ENCODE measurements at places on chromosomes 11 and 22.
A peak's percentile ranks its signal among the peaks of the same experiment; 100 is the strongest.

- DNase-seq, result no peak
Measured at GRCh38 chr22:49365910-49366309, 461.8 kb downstream of the BRD1 start.

DNA sequence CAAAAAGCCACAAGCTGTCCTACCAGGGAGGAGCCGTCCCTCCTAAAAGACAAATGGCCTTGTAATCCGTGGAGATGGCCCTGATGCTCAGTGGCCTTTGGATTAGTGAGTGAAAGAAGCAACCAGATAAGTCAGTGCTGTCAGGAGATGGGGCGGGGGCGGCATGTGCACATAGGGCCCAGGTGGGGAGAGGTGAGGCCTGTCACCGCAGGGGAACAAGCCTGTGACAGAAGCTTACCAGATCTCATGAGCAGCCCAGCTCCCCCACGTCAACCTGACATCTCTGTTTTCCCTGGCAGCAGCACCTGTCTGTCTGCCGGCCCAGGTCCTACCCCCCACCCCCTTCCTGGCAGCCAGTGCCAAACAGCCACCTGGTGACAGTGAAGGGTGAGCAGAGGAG, 162.6 kb downstream of the BUD13 start:
- DNase-seq, result no peak

DNA sequence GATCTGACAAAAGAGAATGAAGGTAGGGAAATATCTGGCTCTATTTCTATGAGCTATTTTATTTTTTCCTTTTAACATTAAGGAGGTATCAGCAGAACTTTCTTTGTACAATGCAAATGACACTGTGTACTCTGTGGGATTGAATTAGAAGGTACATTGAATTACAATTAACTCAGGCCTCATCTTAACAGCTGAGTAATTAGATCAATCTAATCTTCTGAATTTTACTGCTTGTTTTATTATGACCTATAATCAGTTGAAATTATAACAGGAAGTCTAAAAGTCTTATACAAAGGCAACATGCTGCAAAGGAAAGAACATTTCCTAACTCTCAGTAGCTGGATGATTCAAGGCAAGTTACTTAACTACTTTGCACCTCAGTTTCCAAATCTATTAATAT, 69.8 kb downstream of the RELT start:
- DNase-seq, result no peak

- DNase-seq, result no peak
Measured at GRCh38 chr22:50271519-50271970, 1.4 kb upstream of the MAPK11 start.

GRCh38 chr11:29087200-29087812, 929.5 kb downstream of the KCNA4 start:
- no peak for DNase-seq

DNA sequence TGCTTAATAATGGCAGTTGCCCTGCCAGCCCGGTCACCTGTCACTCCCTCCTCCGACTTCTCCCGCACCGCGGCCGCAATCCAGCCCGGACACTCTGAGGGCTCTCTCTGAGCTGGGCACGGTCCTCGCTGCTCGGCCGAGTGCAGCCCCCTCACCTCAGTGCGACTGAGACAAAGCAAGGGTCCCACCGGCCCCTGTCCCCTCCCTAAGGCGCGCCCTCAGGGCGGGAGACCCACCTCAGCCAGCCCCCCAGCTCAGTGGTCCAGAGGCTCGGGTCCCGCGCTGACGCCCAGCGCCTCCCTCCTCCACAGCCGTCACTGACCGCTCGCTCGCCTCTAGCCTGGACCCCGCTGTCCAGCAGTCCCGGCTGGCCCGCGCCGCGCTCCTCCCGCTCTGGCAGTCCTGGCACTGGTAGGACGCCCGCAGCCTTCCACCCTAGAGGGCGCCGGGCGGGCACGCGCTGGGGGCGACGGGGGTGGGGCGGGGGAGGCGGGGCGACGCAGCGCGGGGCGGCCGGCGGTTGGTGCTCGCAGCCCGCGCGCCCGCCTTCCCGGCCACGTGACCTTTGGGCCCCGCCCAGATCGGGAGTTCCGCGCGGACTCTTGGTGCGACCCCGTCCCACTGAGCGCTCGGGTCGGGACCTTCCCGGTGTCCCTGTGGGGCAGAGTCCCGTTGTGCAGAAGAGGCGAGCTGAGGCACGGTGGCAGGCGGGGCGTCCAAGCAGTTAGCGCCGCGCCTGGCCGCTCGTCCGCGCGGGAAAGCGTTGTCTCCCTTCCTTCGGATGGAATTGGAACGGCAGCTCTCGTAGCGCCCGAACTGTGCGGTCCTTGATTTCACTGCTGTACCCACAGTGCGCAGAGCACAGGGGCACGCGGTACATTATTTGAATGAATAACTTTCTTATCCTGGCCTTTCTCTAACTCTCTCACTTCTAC, 7.8 kb upstream of the L3MBTL2 start:
- peak; percentile 56 for DNase-seq

DNA sequence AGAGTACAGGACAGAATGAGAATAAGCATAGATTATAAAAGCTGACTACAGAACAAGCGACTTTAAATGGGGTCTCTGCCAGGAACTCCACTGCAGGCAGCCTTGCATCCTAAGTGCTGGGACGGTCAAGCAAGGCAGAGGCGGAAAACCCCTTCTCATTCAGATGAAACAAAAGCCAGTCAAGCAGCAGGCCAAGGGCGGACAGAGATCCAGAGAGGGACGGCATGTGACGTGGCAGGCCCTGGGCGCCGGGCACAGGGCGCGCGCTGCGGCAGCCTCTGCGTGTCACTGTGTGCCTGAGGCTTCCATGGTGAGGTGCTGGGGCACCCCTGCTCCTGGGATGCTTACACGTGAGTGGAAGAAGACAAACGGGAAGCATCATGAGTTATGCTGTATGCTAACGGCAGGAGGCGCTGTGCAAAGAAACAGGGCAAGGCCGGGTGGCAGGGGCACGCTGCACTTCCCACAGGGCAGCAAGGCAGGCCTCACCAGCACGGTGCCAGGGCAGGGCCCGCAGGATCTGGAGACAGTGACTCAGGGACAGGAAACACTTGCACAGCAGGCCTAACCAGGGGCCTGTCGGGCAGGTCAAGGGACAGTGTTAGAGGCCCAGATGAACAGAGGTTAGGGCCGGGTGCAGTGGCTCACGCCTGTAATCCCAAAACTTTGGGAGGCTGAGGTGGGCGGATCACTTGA, 6.2 kb downstream of the TOLLIP start:
- DNase-seq, result no peak

DNA sequence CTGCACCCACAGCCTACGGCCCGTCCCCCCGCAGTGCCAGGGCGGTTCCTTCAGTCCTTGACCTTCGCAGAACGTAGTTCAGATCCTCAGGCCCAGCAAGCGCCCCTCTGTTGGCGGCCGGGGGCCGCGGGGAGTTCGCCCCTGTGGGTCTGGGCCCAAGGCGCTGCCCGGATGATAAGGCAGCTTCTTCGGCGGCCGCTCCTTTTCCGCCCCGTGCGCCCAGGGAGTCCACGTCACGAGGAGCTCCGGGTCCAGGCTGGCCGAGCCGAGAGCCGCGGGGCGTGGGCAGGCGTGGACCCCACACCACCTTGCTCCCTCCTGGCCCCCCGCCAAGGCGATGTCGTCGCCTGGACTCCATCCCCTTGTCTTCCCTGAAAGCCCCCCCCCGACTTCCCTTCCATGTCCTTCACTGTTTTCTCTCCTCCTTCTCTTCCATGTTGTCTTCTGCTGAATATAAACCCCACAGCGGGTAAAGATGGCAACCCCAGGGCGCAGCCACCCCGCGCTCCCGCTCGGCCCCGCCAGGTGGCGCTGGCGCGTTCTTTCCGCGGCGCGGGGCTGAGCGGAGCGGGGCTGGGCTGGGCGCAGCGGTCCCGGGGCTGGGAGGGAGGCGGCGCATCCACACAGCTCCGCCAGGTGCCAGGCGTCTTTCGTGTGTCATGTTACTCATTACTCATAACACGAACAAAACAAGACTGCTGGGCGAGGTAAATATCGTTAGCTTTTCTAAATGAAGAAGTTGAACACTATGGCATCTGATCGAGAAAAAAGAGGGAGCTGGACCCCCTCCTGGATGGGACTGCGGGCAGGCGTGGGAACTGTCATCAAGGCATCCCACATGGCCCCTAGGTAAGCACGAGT, 321.0 kb downstream of the NTM start:
- DNase-seq, result no peak

GRCh38 chr11:126466236-126467045, 111.0 kb downstream of the ST3GAL4 start:
- no peak for DNase-seq

GRCh38 chr11:503179-503981, 3.7 kb downstream of the RNH1 start:
- no peak for DNase-seq

- DNase-seq, result no peak
Measured at GRCh38 chr22:49937758-49938564, 19.5 kb downstream of the CRELD2 start.

- DNase-seq, result no peak
Measured at GRCh38 chr11:67082071-67082791, 25.6 kb downstream of the RHOD start.

DNA sequence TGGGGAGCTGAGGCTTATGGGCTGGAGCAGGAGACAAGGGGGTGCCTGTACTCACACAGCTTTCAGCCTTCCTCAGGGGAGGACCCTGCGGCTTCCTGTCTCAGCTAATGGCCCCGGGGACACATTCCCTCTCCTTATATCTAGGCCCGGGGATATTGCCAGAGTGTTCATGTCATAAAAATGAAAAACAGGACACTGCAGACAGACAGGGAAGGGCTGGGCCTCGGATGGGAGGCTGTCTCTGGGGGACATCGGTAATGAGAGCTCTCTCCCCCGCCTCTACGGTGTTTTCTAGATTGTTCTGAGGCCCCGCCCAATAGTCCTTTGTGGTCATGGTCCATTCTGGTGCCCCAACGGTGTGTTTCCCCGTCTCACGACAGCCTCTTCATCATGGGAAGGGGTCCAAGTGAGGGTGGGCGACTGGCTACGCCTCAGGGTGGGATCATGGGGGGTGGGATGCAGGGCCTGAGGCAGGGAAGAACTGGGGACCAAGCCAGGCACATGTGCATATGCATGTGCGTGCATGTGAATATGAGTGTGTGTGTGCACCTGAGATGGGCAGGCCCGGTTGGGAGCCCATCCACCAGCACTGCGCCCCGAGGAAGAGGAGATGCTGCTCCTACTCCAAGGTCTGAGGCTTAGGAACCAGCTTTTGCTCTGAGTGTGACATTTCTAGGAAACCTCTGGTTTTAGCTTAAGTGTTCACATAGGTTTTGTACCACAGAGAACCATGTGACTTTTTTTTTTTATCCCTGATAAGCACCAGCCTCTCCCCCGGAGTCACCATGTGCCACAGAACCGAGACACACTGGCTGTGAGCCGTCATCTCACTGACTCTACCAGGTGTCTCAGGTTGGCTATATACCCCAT, 5.3 kb downstream of the ARVCF start:
- DNase-seq, result no peak

DNA sequence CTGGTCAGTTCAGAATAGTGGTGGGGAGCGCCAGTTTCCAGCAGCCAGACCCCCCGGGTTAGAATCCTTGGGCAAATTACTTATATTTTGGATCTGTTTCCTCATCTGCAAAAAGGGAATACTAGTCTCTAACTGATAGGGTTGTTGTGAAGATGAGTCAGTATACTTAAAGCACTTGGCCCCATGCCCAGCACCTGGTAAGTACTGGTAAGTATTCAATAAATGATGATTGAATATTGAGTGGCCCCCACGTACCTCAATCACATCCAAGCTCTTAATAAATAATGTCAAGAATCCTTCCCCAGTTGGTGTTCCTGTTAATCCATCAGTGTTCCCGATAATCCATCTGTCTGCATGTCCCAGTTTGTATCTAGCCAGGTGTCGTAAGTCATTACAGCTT, 12.1 kb downstream of the ACP2 start:
- no peak for DNase-seq

DNA sequence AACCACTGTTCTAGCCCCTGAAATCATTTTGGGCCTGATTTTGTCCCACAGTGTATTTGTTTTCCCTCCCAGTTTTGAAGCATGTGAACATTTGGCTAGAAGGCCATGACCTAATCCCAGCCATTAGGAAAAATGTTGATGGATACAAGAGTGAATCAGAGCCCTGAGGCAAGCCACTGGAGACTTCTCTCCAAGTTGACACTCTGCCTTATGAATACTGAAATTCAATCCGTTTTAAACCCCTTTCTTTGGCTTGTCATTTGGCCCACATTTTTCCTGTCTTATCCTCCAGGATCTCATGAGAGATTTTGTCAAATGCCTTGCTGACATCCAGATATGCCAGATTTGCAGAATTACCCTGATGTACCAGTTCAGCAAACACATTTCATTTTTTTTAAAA, 158.8 kb downstream of the FAT3 start:
- peak; percentile 1 for DNase-seq

DNA sequence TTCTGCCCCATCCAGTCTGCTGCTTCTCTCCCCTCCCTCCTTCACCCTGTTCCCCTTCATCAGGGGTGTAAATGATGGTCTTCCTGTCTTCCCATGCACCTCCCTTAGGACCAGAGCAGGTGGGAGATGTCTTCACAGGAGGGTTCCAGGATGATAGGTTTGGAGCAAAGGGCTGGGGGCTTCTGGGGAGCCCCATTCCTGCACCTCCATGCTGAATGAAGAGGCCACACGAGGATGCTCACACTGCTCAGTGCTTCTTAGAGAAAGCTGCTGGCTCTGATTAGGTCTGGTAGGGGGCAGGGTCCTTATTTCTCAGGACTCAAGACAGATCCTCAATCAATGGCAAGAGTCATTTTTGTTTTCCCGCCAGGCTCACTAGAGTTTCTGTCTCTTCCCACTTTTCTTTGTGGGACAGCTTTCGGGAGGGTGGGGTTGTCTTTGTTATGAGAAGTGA, 41.1 kb downstream of the BCR start:
- DNase-seq, result no peak

GRCh38 chr11:10809373-10810160, 841 bp upstream of the EIF4G2 start:
- no peak for DNase-seq
